ENCODE measurements at places on chromosomes 11 and 22.
A peak's percentile ranks its signal among the peaks of the same experiment; 100 is the strongest.

DNA sequence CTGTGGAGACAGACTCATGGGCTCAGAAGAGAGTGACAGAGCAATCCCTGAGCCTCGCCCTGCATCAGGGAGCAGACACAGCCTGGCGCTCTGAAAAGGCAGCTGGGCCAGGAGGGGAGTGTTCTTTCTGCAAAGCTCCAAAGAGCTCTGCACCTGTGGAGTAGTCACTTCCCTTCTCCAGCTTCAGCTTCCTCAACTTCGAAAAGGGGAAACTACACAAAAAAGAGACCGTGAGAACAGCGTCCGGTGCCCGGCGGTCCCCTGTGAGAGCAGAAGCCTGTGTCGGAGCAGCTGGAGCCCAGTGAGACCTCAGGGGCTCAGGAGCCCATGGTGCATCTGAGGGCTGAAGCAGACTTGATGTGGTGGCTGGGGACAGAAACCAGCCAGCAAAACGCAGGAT, 35.1 kb downstream of the TP53I11 start:
- peak; percentile 30 for DNase-seq

DNA sequence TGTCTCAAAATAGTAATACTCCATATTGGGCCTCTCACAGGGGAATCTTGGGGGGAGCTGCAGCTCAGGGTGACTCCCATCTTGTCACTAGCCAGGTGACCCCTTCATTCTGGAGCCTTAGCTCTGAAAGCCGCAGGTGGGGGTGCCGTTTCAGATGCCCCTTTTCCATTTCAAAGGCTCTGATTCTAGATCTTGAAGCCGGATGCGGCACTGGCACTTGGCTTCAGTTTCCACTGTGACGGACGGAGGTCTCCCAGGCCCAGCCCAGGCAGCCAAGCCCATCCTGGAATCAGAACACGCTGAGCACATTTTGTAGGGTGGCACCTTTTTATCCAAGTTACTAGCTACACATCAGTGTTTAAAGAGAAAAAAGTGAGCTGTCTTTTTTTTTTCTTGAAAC, 6.4 kb downstream of the BIK start:
- no peak for DNase-seq

GRCh38 chr11:111531687-111532364, 8.7 kb upstream of the LAYN start:
- DNase-seq = no peak

- no peak for DNase-seq
These were observed 72.2 kb downstream of the KCNQ1 start for GRCh38 chr11:2517016-2517385.

DNA sequence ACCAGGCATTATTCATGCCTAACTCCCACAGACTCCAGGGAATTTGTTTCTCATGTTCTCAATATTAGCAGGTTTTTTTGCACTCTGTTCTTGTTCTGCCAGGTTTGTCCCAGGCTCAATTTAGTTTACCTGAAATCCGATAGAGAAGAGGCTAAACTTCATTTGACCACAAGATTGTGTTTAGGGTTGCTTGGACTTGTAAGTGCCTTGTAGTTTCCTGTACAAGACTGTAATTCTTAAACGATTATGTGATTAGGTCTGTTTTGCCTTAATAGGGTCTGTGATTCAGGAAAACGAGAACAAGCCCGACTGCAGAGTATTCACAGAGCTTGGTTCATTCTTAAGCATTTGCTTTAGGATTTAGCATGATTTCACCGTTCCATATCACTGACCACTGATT, 1.8 kb downstream of the PRSS23 start:
- DNase-seq = no peak

GRCh38 chr22:46905415-46905814, 143.0 kb downstream of the TBC1D22A start:
- DNase-seq = no peak

GRCh38 chr22:19757985-19758895, 2.3 kb upstream of the TBX1 start:
- DNase-seq = peak; percentile 59

DNA sequence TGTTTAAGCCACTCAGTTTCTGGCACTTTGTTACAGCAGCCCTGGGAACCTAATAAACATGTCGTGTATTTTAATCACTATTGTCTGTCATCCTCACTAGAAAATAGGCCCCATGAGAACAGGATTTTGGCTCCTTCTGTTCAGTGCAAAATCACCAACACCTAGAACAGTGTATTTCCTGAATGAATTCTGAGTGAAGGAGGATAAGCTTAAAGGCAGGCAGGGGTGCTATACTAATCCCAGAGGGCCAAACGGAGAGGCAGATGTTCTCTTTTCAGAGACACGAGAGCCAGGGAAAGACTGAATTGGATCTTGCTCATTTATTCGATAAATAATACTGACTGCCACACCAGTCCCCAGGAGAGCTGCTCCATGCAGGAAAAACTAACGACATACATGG, 10.4 kb downstream of the SMCO4 start:
- no peak for DNase-seq

- DNase-seq = no peak
These were observed 41.9 kb upstream of the SMIM38 start for GRCh38 chr11:69113646-69114340.

DNA sequence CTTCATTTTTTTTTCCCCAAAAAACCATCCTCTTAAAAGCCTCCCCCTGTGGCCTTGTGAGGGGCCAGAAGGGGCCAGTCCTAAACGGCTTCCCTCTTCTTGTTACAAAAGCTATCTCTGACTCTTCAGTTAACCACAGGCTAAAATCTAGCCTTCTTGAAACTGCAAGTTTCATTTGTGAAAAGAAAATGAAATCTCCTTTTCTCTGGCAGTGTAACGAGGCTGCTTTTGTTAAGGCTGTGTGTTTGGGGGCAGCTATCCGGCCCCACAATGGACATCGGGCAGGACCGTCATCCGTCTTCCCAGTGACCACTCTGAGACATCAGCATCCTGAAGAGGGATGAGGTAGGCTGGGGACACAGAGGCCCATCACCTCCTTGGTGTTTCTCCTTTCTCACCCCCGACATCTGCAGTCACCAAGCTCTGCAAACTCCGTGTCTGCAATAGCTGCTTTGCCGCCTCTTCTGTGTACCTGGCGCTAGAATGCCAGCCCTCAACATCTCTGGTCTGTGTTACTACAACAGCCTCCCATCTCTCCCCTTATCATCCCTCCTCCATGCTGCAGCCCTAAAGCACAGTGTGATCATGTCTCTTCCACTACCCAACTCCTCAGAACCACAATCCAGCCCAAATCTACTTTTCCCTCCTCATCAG, 94.0 kb downstream of the RCN1 start:
- no peak for DNase-seq

- no peak for DNase-seq
These were observed 92.5 kb downstream of the APIP start for GRCh38 chr11:34823639-34824038.

DNA sequence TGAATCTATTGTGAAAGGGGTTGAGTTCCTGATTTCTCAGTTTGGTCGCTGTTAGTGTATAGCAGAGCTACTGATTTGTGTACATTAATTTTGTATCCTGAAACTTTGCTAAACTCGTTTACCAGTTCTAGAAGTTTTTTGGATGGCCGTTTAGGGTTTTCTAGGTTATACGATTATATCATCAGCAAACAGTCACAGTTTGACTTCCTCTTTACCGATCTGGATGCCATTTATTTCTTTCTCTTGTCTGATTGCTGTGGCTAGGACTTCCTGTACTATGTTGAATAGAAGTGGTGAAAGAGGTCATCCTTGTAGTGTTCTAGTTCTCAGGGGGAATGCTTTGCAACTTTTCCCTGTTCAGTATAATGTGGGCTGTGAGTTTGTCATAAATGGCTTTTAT, 24.6 kb upstream of the OOSP4B start:
- no peak for DNase-seq

GRCh38 chr11:62435846-62436660, 17.2 kb downstream of the SCGB1A1 start:
- peak; percentile 6 for DNase-seq

DNA sequence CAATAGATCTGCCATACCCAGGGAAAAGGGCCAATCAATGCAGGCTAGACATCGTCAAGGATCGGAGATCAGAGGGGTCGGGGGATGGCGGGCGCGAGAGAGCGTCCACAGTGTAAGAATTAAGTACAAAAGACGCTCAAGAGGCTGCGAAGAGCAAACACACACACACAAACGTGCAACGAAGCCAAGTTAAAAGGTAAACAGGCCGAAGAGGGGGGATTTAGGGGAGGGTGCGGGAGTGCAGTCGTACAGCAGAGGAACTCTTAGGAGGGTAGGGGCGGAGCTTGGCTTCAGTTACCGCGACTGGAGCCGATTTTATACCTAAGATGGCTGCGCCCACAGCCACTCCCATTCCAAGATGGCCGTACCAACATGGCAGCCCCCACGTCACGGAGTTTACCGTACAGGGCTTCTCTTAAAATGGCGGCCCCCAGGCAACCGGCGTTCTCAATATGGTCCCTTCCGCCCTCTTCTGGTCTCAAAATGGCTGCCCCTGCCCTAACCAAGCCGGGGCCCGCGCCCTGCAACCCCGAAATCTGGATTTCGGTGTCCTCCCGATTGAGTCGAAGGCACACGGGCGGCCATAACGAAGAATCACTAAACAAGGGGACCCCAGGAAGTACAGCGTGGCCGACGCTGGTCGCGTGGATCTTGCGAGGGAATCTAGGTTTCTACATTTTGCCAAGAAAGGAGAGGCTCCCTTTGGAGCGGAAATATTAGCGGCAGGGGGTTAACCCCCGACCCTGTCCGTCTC, 1.9 kb downstream of the GNG3 start:
- DNase-seq = peak; percentile 94

GRCh38 chr11:60743058-60743457, 13.6 kb upstream of the MS4A15 start:
- no peak for DNase-seq

GRCh38 chr11:1226226-1226985, 3.5 kb downstream of the MUC5B start:
- no peak for DNase-seq

GRCh38 chr11:91851908-91852307, 372.7 kb upstream of the FAT3 start:
- no peak for DNase-seq

- no peak for DNase-seq
These were observed 758.5 kb downstream of the OPCML start for GRCh38 chr11:132773751-132774150.

DNA sequence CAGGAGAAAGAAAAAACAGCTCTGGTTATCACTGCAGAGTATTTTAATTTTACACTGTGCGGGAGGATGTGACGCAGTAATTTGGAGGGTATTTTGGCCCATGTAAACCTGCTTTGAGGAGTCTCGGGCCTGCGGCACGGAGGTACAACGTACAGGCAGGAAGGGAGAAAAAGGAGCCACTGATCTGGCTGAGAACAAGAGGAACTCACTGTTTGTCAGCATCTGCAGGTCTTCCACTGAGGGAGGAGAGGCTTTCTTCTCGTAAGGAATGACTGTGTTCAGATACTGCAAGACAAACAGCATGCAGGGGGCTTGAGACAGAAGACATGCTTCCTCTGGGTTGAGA, 44.0 kb downstream of the FEZ1 start:
- DNase-seq = no peak

DNA sequence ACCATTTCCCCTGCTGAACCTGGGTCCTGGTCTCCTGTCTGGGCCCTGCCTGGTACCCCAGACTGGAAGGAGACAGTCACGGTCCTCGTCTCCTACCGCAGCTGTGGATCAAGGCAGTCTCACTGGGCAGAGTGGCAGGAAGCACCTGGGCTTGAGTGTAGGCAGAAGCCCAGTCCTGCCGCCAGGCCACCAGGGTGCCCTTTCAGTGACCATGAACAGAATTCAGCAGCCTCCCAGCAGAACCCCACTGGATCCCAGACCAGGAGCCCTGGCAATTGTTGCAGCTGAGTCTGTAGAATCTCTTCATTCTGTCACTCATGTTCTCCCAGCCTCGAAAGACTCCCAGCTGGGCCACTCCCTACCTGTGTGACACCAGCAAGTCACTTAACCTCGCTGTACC, 25.5 kb upstream of the CREB3L1 start:
- no peak for DNase-seq

DNA sequence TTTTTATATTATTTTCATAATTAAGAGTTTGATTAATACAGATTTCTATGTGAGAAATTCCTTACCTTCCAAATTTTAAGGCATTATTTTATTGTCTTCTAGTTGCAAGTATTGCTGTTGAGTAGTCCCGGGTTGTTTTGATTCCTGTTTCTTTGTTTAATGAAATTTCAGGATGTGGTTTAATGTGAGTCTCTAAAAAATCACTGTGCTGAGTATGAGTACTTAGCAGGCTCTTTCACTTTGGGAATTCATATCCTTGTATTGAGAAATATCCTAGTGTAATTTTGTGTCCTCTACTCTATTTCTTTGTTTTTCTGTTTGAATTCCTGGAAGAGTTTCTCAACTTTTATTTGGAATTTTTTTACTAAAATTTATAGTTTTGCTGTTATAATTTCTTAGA, 113.2 kb downstream of the TMEM135 start:
- peak; percentile 63 for DNase-seq

- DNase-seq = no peak
These were observed 504 bp downstream of the CFL1 start for GRCh38 chr11:65857500-65857852.

DNA sequence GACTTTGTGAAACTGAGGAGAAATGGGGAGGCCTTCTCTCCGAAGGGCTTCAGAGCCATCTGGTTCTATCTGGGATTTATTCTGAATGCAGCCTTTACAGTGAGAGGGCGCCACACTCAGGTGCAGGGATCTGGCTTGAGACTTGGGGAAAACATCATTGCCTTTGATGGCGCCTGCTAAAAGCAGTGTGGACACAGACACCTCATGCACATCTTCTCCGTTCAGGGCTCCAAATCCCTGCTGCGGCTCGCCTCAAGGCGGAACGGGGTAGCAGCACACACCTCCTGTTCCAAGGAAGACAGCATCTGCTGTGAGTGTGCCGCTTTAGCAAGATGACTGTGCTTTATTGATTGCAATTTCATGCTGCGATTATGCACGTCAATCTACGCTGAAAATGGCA, 37.1 kb upstream of the OLFML1 start:
- no peak for DNase-seq

DNA sequence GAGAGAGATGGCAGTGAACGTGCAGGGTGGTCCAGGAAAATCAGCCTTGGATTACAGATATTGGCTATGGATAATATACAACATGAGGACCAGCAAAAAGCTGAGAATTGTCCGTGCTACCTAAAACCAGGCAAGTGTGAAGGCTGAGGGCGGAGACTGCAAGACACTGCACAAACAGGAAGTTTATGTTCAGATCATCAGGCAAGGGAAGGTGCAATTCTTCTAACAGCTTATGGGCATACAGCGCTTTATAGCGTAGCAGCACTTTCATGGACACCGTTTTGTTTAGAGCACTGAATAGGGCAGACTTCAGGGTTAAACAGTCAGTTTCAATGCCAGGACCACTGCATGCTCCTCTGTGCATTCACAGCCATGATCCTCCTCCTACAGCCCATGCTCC, 93.1 kb upstream of the TMEM45B start:
- DNase-seq = no peak

GRCh38 chr11:45560155-45560912, 105.1 kb downstream of the CHST1 start:
- no peak for DNase-seq

- DNase-seq = no peak
These were observed 960 bp downstream of the TSSC4 start for GRCh38 chr11:2401436-2401984.

DNA sequence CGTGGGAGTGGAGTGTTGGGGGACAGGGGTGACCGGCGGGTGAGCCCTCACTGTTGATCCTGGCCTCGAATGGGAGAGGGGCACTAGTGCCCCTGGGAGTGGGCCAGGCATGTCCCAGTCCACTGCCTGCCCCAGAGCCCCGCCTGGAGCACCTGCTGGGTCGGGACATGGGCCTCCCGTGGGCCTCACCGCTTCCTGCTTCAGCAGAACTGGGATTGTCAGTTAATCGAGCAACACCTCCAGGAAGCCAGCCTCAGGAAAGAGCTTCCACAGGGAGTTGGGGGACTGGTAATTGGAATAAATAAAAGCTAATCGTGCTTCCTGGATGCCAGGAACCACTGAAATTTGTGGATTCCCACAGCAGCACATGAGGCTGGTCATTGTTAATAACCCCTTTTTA, 43.8 kb downstream of the PARVB start:
- DNase-seq = no peak
